ENCODE measurements at places on chromosomes 2 and 18.

- DNase-seq, result no peak
These were observed 217.9 kb downstream of the NAPG start for GRCh38 chr18:10743766-10744165.

- DNase-seq, result no peak
These were observed 357.7 kb upstream of the HNRNPA3 start for GRCh38 chr2:176854878-176855277.

DNA sequence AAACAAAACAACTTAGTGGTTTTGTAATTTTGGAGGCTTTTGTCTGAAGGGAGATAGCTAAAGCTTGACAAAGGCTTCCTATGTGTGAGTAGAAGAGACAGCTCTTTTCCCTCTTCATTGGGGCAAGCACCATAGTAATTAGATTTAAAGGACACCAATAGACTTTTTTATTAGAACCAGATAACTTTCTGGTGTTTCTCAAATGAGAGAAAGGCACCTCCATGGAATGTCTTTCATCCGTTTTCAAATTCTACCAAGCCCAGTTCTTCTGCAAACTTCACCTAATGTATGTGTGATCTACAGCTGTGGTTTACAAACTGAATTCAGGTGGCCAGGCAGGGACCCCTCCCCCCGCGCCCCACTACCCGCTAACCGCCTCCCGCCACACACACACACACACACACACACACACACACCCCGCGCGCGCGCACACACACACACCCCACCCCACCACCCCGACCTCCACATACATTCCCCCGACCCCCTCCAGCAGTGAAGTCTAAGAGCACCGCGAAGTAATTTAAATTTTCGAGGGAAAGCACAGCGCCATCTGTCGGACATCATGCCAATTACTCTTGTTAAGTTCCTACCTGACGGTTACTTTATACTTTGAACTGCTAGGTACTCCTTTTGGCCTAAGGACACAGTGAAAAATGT, 31.6 kb upstream of the PPP1R1C start:
- peak; percentile 54 for DNase-seq

- no peak for DNase-seq
These were observed 40.8 kb downstream of the AGPS start for GRCh38 chr2:177433402-177433801.

DNA sequence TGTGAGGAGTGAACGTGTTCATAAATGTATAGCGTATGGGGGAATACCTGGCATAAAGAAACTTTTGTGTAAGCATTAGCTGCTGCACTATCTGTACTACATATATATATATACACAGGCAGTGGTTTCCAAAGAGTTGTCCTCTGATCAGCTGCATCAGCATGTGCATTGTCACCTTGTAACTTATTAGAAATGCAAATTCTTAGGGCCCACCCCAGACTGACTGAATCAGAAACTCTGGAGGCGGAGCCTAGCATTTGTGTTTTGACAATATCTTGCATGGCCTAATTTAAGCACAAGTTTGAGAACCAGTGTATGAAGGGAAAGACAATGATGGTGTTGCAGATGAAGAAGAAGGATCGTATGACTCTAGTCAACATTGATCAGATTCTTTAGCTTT, 299.5 kb downstream of the CCDC102B start:
- DNase-seq, result no peak

DNA sequence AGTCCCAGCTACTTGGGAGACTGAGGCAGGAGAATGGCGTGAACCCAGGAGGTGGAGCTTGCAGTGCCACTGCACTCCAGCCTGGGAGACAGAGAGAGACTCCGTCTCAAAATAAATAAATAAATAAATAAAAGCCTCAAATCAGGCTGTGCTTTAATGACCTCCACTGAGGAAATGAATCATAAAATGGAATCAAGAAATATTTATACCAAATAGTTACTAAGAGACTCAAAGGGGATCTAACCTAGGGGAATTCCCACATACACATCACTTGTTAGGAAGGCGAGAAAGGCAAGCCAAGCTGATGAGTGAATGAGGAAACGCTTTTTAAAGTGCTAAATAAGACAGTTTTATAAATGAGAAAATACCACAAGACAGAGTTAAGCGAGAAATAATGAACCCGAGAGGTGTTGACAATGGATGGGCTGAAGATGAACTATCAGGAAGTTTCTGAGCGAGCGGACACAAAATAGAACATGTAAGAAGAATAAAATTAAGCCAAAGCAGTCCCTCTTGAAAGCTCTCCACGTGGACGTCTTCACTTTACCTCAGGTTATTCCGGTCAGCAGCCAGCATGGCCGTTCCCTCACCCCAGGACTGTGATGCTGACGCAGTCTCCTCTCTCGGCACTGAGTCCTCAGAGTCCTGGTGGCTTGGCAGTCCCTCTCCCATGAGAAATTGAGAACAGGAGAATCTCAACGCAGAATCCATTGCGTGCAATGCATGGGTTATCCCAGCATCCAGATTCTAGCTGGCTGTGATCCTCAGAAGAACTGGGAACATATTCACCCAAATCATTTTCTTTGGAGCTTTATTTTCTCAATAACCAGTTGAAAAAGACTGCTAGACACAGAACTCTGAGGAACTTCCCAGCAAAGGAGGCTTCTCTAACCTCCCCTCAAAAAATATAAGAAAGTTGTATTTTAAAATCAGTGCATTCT, 22.3 kb downstream of the PXDN start:
- no peak for DNase-seq

DNA sequence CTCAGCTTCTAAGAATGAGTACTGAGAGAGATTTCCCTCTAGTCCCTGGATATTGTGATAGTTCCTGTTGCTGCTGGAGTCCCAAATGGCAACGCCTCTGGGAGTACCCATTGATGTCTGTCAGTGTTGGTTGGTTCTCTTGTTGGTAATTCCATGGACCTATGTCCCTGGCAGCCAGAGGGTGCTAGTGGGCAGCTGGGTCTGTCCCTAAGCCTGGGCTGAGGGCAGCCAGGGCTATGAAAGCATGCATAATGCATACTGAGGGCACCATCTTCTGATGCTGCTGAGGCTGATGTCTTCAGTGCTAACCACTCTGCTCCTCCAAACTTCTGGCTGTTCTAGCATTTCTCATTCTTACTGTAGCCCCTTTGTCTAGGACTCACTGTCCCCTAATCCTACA, 35.9 kb downstream of the NABP1 start:
- DNase-seq, result no peak

DNA sequence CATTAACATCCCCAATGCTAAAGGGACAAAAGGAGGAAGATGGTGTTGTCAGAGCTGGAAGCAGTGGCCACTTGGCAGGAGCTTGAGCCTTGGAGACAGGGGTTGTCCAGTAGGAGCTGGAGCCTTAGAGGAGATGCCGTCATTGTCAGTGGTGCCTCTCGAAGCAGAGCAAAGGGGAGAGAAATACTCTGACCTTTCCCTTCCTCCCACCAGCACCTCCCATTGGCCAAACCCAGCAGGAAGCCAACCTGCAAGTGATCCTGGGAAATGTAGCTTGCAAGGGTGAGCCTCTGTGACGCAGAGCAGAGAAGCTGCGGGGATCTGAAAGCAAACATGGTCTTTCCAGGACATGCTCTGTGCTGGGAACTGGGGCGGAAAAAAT, 33.7 kb upstream of the MRPL19 start:
- no peak for DNase-seq

GRCh38 chr2:191215666-191216065, 29.5 kb upstream of the MYO1B start:
- no peak for DNase-seq

DNA sequence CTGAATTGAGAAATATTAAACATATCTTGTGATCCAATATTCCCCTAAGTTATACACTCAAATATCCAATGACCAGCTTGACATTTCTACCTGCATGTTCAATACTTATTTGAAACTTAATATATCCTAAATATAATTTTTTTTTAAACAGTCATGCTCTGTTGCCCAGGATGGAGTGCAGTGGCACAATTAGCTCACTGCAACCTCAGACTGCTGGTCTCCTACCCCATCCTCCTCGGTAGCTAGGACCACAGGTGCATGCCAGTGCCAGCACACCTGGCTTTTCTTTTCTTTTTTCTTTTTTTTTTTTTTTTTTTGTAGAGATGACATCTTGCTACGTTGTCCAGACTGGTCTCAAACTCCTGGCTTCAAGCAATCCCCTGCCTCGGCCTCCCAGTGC, 4.2 kb downstream of the KYNU start:
- no peak for DNase-seq
